ENCODE measurements at places on chromosomes 12 and 14.

- DNase-seq = no peak
Measured at GRCh38 chr12:110677982-110678381, 10.9 kb downstream of the HVCN1 start.

GRCh38 chr12:106246891-106247673, 738 bp downstream of the CKAP4 start:
- DNase-seq = peak; percentile 39

DNA sequence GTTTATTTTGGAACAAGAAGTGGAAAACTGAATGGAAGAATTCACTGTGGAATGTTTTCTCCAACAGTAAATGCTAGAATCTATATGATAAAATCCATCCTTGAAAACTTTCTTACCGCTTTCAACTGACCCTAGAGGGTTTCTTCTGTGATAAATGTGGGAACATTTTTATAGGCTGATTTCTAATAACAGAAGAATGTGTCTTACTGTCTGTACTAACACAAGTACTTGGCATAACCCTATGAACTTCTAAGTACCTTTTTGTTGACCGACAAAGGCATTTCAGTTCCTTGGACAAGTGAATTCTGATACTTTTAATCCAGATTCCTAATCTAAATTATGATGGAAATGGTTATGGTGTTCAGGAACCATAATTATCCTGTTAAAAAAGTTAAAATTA, 1109.7 kb upstream of the FLRT2 start:
- no peak for DNase-seq

GRCh38 chr12:67222302-67222701, 46.9 kb upstream of the CAND1 start:
- DNase-seq = no peak

DNA sequence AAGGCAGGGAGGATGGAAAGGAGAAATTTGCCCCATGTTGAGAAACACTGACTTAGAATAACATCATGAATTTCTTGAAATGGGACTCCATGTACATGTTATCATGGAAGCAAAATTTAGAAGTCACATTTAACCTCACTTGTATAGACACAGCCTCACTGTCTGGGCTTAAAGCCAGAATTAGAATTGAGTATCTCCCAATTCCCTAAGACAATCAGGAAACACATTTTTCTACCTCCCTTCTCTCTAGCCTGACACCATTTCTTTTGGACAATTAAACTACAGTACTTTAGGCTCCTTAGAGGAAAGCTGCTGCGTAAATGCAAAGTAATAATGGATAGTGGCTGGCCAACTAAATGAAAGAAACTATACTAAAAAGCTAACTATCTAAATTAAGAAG, 795.5 kb downstream of the C12orf50 start:
- no peak for DNase-seq

GRCh38 chr12:9651265-9651729, 18.2 kb upstream of the CLEC2D start:
- no peak for DNase-seq

- no peak for DNase-seq
Measured at GRCh38 chr14:42192738-42193653, 586.3 kb downstream of the LRFN5 start.

DNA sequence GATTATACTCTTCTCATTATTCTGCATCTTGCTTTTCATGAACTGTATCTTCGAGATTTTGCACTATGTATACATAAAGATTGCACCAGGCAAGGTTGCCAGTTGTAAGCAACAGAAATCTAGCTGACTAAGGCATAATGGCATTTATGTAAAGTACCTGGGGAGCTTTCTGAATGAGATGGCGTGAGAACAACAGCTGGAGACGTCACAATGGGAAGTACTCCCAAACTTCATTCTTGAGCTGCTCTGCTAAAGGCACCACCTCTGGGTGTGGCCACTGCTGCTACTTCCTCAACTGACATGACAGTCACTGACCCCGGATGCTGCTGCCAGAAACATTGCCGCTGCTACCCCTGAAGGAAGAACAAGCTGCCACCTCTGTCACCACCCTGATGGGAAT, 220.7 kb downstream of the NOVA1 start:
- no peak for DNase-seq

DNA sequence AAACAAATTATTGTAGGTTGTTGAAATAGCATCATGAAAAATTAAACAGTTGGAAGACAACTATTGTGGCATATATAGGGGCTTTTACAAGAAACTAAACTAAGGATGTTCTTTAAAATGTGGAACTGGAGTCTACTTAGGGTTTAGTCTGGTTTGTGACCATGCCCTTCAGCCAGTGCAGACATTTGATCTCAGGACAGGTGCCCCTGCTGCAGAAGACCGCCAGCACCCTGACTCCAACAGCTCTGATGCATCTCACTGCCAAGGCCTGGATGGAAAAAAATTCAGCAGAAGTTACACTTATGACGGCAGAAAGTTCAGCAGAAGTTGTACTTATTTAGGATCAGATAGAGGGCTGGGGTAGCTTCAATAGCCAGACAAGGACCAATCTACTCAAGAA, 51.5 kb downstream of the TMEM117 start:
- no peak for DNase-seq

GRCh38 chr14:52690983-52691760, 4.2 kb downstream of the ERO1A start:
- DNase-seq = no peak

GRCh38 chr12:50927766-50928224, 24.5 kb upstream of the HIGD1C start:
- no peak for DNase-seq

GRCh38 chr14:63371033-63371432, 52.3 kb upstream of the GPHB5 start:
- DNase-seq = no peak

- DNase-seq = no peak
Measured at GRCh38 chr12:49227713-49228112, 37.2 kb upstream of the TUBA1C start.

All from neural crest cell (in vitro differentiated cells).